Activated effector memory CD4-positive, alpha-beta T cell treated with Interleukin-2 at 50 U/mL for 16 hours (primary cell): ENCODE measurements at places on chromosomes 4 and X.
A peak's percentile ranks its signal among the peaks of the same experiment; 100 is the strongest.

GRCh38 chr4:63528256-63528991 is 880.8 kb downstream of the TECRL start:
- DNase-seq, result no peak

DNA sequence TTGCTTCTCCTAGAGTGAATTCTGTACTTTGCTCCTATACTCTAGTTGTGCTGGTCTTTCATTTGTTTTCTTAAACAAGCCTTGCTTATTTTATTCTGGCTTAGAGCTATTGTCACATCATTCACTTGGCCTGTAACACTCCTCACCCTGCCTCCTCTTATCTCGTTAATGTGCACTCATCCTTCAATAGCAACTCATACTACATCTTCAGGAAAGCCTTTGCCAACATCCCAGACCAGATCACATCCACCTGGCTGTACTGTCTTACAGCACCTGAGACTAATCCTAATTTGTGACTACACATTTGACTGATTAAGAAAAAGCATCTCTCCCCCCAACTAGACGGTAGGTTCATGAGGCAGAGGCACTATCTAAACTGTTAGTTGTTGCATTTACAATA is 80.8 kb downstream of the SLC7A11 start:
- DNase-seq, result no peak

DNA sequence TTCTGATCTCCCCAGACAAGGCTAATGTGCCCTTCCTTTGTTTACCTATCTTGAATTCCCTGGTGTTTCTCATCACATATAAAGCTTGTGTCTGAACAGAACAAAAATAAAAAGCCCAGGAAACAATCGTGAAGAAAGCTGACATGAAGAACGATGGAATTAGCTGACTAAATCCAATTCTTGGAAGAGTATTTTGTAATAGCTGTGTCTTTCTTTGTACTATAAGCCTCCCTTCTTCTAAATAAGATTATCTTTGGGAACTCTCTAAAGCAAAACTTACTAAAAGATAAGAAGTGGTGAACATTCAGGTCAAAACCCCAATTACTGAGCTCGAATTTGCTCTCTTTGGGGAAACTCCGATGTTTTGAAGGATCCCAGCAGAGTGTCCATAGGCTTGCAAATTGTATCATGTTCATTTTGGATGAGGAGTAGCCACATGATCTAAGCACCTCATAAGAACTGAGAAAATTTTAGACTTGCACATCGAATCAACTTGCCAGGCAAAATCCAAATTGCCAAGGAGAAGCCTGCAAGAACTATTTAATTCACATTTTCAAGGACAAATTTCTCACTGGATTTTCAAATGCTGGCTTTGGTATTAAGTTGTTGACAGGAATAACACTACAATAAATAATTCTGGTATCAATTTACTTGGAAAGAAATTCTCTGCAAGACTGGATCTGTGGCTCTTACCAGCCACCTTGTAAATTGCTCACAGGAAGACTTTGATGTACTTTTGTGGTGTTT is 106.2 kb downstream of the LNX1 start:
- no peak for DNase-seq

GRCh38 chrX:41889317-41890025 is 33.9 kb downstream of the CASK start:
- no peak for DNase-seq

- no peak for DNase-seq
These were observed 64.7 kb downstream of the SMAD1 start for GRCh38 chr4:145546175-145546915.

GRCh38 chr4:98204236-98204553 is 57.0 kb upstream of the RAP1GDS1 start:
- DNase-seq, result no peak

DNA sequence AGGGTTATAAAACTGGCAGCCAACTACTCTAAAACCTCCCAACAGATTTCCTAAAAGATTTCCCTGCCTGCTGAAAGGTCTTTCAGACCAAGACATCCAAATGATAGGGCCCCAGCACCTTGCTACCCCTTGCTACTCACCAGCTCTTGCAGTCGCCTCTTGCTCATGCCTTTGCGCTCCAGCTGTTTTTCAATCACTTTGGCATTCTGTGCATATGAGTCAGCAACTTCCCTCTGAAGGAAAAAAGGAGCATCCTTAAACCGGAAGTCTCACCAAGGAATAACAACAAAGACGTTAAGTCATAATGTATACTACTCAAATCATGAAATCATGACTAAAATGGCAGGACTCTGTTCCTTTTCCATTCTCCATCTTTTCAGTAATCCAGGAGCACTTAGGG is 24.0 kb downstream of the STEEP1 start:
- DNase-seq, result no peak

- no peak for DNase-seq
These were observed 205.8 kb upstream of the CXCL13 start for GRCh38 chr4:77399831-77400230.

- DNase-seq, result peak; percentile 7
These were observed 814 bp upstream of the MMAA start for GRCh38 chr4:145618210-145618931.

DNA sequence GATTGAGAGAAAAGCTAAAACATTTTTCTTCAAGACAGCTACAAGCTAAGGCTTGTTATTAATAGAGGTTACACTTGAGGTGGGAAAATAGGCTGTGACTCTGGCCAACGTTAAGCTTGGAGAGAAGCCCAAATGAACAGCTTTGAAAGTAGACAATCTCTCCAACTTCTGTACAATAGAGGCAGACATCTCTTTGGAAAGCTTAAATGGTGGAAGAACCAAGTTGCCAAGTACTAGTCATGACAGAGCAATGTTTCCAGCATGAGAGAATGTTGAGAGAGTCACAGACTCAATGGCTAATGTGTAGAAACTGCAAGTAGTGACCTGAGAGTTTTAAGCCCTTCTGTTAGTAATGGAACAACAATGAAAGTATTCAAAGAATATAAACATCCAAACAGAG is 298.1 kb downstream of the INPP4B start:
- DNase-seq, result no peak

DNA sequence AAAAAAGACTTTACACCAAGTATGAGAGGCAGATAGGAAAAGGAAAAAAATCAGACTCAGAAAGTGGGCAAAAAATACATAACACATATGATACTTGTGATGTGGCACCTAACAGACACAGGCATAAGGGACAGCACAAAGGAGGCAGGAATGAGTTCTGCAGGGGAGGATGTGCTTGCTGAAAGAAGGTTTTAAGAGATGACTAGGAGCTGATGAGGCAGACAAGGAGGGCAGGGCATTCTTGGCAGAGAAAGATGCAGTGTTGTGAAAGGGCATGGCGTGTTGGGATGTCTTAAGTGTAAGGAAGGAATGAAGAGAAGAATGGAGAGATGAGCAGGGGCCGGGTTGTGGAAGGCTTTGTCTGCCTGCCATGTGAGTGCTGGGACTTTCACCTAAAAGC is 49.7 kb upstream of the TMEM154 start:
- DNase-seq, result no peak

DNA sequence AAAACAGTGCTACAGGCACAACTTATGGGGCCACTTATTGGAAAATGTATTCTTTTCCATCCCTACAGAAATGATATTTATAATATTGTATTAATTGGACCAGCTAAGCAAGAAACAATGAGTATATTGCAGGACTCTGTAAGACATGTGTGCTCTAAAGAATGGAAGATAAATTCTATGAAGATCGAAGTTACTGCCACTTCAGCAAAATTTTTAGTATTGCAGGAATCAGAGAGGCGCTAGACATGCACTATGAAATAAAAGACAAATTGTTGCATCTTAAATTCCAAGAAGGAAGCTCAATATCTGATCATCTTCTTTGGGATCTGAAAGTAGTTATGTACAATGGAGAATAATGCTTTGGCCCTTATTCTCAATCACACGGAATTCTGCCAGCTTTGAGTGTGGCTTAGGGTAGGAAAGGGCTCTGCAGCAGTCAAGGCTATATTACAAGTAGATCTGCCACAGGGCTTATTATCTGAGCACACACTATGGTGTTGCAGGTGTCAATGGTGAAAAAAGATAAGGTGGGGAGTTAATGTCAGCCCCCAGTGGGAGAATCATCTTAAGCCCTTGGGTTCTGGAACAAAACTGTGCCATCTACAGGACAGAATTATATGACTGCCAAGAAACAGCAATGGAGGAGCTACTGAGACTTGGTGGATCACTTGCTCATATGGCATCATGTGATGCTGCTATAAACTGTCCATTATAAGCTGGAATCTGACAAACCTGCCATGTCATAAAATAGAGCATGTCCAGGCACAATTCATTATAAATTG is 334.0 kb upstream of the NDST3 start:
- DNase-seq, result no peak

GRCh38 chrX:79400623-79401022 is 33.5 kb upstream of the ITM2A start:
- no peak for DNase-seq

- DNase-seq, result no peak
These were observed 178.8 kb upstream of the SPIN4 start for GRCh38 chrX:63529961-63530360.

GRCh38 chrX:31213941-31214340 is 142.1 kb upstream of the FTHL17 start:
- no peak for DNase-seq
